ENCODE measurements at places on chromosomes 5 and 9.

DNA sequence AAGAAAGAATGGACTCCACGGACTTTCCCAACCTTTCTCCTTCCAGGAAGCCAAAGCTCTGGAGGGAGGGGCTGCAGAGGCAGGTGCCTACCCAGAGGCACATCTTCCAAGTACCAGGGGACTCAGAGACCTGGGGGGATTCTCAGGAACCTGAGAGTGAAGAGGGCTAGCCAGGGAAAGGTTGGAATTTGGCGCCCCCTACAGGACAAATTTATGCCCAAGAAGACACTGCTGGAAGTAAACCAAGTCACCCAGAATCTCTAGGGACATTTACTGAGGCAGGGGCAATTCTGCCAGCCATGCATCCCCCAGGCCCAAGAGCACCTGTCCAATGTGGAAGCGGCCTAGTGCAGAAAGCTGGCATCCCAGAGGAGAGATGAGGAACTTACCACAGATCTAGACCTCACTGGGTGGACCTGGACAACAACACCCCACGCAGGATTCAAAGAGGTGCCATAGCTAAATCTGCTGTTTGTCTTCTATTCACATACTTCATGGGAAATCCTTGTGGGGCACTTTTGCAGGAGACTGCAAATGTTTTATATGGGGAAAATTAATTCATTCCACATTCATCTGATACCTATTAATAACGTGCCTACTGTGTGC, 25.9 kb upstream of the IDNK start:
- peak; percentile 26 for DNase-seq

- DNase-seq, result no peak
Measured at GRCh38 chr9:130938184-130938651, 829 bp downstream of the FIBCD1 start.

GRCh38 chr9:33044677-33045282, 19.7 kb downstream of the DNAJA1 start:
- DNase-seq, result peak; percentile 15

DNA sequence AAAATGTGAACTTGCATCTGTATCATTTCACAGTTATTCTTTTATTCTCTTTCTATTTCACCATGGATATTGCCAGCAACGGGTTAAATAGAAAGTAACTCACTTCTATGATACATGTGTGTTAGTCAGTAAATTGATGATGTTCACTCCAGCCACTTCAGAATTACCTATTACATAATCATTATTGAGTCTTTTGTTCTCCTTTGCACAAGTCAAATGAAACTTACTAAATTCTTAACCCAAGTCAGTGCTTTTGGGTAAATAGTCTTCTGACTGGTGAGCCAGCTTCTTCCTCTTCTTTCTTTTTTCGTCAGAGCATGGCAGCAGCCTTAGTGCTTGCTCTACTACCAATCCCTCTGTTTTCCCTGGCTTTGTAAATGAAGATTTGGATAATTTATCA, 344.3 kb downstream of the RAB3C start:
- no peak for DNase-seq

DNA sequence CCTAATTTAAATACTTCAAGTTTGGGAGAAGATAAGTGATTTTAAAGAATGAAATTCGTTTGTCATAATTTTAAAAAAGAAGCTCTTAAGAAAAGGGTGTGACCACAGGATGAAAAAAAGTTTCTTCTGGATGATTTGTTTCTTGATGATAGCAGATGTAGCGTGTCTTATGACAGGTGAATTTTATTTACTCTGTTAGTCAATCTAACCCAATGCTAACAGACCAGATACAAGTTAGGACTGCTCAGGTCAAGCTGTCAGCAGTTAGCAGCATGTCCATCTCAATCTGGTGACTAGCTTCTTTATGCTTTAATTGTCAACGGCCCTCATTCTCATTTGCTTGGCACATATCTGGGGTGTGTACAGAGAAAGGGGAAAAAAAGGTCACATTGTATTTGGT, 456.0 kb downstream of the BNC2 start:
- DNase-seq, result no peak

- no peak for DNase-seq
Measured at GRCh38 chr5:32360906-32361305, 48.2 kb upstream of the MTMR12 start.

Data from fibroblast of upper back skin (primary cell).